ENCODE measurements at places on chromosomes 5 and 9. TPM values are rescaled to one million over a fixed set of nuclear protein-coding genes. Genes with fewer than 3 reads are reported as not detected.

- peak; percentile 38 for DNase-seq
Measured at GRCh38 chr9:127179633-127180441, 57.4 kb upstream of the ANGPTL2 start.

GRCh38 chr9:37302277-37302676 is 120.2 kb upstream of the GRHPR start:
- no peak for DNase-seq

FAM78A gene
- 16.7 TPM for total RNA-seq

CNTFR gene
- total RNA-seq, result 6.2 TPM

LVRN gene
- total RNA-seq, result 2.1 TPM

DNA sequence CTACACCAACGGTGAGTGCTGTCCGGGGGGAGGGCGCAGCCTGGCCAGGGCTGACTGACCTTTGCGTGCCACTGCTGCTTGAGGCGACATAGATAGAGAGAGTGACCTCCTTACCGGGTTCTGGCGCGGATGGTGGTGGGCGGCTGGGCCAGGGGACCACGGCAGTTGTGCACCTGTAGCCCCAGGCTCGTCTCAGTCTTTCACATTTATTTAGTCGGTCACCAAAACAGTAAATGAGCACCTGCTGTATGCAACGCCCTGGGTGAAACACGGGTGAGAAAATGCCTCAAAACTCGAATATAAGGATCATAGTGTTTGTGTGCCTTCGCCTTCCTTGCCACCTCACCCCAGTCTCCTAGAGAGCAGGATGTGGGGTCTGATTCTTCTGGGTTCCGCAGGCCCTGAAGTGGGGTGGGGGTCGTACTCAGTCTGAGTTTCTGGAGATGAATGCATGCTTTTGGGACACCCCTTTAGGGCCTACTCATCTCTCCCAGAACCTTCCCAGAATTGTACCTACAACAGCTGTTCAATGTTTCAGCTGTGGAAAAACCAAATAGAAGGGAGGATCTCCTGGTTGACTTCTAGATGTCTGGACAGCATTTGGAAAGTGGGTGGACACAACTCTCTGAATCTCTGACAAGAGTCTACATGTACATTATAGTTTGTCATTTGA is 714 bp downstream of the SEC24A start:
- peak; percentile 28 for DNase-seq

DNA sequence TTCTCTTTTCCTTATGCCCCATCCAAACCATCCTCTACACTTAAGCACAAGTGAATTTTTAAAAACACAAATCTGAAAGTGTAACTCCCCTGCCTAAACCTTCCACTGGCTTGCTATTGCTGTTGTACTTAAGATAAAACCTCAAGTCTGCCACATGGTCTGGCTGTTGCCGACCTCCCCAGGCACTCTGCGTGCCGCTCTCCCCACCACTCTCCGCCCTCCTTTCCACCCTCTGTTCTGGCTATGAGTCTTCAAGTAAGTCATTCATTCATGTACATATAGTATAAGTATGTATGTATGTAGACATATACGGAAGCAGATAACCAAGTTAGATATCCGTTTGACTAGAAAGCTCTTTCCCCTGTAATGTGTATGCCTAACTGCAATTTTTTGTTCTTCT is 94.7 kb upstream of the ANKRD55 start:
- no peak for DNase-seq

GRCh38 chr9:113600871-113601614 is 137.5 kb downstream of the RGS3 start:
- DNase-seq, result peak; percentile 92

DNA sequence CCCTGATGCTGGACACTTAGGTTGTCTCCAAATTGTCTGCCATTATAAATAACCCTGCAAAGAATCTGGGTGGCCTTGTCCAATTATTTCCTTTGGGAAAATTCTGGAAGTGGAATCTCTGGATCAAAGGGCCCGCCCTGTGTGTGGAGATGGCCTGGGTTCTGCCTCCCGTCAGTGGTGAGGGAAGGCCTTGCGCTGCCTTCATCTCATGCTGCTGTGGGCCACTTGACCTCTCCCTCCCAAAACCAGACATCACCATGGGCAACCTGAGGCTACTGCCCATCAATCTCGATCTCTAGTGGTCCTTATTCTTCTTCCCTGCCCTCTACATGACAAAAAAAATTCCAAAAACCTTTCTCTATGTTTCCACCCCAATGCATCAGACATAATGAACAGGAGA is 6.6 kb downstream of the CLTB start:
- no peak for DNase-seq

DNA sequence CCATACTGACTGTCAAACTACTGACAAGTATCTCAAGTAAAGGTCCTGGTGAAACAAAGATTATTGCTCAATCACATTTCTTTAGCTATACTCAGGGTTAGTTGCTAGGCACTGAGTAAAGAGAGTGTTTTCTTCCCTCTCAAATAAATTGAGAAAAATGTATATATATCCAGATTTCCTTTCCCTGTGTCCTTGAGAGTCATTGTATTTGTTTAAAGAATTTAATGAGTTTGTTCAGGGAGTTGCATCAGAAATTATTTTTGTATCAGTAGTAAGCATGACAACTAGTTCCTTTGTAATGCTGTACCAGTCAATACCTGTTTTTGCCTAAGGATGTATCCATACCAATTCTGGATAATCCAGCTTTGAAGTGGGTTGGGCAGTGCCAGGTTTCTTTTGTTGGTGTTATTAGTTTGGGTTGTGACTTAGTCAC is 3.2 kb upstream of the ANKHD1 start:
- peak; percentile 12 for DNase-seq

PRDM9 gene
- total RNA-seq, result not detected

DNA sequence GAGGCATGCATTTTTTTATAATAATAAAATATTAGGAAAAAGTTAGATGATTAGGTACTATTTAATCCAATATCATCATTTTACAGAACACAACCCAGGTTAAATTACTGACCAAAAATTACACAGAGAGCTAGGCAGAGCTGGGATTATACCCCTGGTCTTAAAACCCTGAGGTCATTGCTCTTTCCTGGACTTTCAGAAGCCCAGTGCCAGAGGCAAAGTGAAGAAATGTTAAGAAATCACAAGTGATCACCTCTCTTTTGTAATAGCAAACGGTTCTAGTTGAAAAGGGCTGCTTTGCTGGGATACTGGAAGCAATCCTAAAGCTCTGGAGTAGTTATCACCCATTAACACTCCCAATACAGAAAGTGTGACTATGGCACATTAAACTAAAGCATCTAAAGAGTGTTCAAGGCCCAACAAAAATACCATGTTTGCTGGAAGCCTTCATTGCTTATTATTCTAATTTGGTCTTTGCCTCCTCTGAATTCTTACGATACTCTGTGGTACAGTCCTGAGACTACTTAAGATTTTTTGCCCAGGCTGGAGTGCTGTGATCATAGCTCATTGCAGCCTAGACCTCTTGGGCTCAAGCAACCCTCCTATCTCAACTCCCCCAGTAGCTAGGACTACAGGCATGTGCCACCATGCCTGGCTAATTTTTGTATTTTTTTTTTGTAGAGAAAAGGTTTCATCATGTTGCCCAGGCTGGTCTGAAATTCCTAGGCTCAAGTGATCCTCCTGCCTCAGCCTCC is 575.9 kb downstream of the RAB3C start:
- no peak for DNase-seq

- DNase-seq, result no peak
Measured at GRCh38 chr9:115142517-115143270, 24.7 kb upstream of the TNC start.

DNA sequence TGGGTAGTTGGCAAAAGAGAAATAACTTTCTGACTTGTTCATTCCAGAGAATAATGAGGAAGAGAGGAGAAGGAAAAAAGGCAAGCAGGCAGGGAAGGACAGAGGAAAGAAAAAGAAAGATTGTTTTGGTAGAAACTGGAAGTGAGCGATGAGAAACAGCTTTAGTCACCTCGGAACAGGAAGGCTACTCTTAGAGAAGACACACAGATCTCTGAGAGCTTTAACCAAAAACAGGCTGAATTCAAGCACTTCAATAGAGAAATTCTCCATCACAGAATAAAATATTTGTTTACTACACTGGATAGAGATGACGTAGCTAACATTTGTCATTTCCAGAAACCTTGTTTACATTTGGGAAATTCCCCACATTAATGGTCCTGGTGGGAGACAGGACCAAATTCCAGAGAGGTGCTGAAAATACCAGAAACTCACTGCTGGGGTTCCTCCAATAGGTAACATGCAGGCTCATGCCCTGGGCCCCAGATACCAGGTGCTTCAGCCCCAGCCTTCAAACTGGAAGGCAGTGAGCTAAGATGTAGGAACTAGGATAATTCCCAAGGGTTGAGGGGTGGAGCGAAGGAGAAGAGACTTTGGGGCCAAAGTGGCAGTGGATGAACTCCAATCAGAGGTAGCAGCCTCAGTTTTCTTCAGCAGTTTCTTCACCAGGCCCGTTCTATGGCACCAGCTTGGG is 227.7 kb upstream of the GRAMD2B start:
- no peak for DNase-seq

- peak; percentile 71 for DNase-seq
Measured at GRCh38 chr5:40797273-40798011, 732 bp downstream of the PRKAA1 start.

OR4F3 gene
- total RNA-seq, result not detected

WNT8A gene
- not detected for total RNA-seq

DNA sequence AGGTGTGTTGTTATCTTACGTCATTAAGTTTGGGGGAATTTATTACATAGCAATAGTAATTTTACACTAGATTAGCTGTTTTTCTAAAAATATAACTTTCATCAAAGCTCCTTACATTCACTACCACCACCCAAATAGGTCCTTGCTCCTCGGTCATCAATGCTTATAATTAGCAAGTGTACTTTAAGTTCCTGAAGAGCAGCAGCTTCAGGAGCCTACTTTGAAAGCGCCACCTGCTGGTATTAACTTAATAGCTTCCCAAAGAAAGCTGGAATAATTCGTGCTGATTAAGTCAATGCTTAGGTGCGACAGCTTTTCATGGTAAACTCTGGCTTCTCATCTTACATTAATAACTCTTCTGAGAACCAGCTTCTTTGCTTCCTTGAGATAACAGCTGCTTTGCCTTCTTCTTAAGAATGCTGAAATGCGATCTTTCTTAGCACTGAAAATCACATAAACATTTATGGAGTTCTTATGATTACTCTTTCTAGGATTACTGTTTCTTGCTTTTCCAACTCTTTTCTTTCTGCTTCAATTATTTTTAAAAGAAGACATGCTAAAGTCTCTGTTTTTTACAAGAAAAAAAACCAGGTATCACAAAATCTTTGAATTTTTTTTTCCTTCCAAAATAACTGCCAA is 10.0 kb upstream of the C5 start:
- peak; percentile 84 for DNase-seq

- DNase-seq, result no peak
Measured at GRCh38 chr5:134552301-134552700, 26.8 kb downstream of the JADE2 start.

DNA sequence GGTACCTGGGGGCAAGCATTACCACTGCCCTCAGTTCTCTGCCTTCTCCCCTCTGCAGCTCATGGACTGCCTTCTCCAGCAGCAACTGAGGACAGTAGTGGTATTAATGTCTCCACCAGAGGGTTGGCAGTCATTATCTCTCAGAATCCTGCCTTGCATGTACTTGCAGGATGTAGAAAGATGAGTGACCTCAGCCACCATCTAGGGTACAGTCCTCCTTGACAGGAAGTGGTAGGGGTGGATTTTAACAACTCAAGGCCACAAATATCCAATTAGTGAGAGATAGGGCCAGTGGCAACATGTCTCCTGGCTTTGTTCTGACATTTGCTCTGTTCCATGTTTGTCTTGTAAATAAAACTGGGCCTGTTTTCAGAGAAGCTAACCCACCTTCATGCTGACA is 47.2 kb downstream of the F2R start:
- DNase-seq, result no peak

- DNase-seq, result no peak
Measured at GRCh38 chr5:160445132-160445531, 23.5 kb downstream of the PTTG1 start.

DNA sequence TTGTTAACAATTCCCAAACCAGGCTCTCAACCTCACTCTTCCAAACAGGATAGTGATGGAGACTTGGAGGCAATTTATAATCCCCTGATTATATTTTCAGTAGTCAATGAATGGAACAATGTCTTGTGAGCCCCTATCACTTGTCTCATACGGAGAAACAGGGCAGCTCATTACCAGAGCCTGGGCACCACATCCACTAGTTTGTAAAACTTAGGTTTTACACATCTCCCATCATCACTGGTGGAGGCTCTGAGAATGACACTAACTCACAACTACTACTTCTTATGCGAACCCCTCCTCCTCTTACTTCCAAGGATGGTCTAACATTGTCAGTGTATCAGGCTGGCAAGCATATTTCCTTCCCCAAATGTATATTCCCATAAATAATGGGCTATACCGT is 253.7 kb downstream of the EPB41L4A start:
- DNase-seq, result no peak

NCS1 gene
- total RNA-seq, result 20.2 TPM

DNA sequence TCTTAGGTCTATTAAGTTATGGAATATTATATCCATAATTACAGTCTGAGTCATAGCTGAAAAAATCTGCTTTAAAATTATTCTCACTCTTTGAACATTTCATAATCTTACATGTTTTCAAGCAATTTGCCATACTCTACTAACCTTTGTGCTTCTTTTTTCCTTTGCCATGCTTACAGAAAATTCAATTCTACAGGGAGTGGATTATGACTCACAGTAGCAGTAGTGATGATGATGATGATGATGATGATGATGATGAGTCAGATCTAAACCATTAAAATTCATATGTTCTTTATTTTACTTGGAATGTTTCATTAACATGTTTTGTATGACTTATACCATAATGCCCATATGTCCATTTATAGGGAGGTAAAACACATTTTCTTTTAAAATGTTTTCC is 207.1 kb downstream of the VPS13A start:
- DNase-seq, result no peak

S100Z gene
- total RNA-seq, result 2.1 TPM

DNA sequence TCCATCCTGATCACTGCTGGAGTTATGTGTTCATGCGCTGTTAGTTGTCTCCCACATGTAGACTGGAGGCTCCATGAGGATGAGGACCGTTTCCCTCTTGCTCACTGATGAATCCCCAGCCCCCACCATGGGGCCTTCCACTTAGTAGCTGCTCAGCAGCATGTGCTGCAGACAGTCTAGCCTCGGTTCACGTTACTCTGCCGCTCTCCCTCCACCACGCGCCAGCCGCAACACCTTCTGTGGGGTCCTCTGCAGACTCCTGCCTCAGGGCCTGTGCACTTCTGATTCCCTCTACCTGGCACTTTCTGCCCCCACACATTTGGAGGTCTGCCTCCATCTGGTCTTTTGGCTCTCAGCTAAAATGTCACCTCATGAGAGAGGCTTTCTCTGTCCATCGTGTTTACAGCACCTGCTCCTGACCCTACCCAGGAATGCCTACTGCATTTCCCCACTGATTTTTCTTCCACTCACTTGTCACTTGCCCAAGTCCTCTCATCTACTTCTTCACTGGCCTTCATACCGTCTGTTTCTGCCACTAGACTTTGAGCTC is 36.3 kb downstream of the STK10 start:
- DNase-seq, result no peak

GRCh38 chr9:72460342-72461312 is 60.8 kb upstream of the TMC1 start:
- DNase-seq, result no peak

GMCL2 gene
- total RNA-seq, result not detected
